DMS53 (cell line): ENCODE measurements at places on chromosomes 1 and 21.

- DNase-seq: no peak
Observed at GRCh38 chr1:228410015-228410414, 3.4 kb upstream of the TRIM11 start.

DNA sequence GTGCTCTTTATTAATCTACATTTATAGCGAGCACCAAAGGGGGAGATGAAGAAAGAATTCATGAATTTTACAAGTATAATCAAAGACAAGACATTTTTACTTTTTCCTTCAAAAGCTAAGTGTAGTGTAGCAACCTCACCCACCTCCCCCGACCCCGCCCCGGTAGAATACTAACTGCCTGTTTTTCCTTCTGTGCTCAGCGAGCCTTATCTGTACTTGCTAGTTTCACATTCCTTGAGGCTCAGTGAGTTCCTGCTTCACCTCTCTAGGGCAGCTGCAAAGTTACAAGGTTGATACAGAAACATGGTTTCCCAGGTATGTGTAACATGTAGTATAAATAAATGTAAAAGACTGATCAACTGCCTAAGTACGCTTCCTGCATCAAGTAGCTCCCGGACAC, 86.5 kb downstream of the LIPI start:
- no peak for DNase-seq

DNA sequence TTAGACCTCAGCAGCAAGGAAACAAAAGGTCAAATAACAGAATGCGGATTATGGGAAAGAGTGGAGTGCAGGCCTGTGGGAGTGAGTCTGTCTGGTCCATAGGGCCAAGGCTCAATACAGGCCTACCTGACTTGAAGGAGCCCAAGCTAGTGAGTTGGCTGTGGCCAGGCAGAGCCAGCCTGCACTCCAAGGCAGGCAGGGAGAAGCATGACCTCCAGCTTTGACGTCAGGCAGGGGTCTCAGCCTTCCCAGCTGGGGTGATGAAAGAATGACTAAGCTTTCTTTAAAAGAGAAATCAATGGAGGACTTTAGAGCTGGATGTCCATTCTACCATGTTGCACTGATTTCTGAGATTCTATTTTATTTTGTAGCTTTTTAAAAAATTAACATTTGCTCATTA, 62.8 kb downstream of the RHOU start:
- DNase-seq: no peak

GRCh38 chr1:110438893-110439292, 12.1 kb upstream of the PROK1 start:
- no peak for DNase-seq

DNA sequence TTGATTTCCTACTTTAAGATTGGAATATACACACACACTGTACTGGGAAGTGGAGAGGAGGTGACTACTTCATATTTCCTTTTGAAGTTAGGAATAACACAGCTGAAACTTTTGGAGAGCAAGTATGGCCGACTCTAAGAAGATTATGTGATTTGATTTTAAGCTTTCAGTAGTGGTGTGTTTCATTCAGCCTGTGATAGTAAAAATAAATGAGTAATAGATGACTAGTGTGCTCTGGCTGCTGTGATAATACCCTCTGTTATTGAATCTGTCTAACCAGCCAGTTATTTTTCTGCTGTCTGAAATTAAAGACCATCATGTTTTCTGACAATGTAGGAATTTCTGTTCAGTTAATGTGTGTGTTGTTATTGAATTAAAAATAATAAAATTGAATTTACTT, 48.3 kb downstream of the CTTNBP2NL start:
- DNase-seq: no peak
